Activated CD4-positive, alpha-beta memory T cell treated with anti-CD3 and anti-CD28 coated beads, Interleukin-2, amount 10 ng/mL, durations not matched to agents 7 days and 5 days (primary cell): ENCODE measurements at places on chromosomes 6 and 20. TPM values are rescaled to one million over a fixed set of nuclear protein-coding genes. Genes with fewer than 3 reads are reported as not detected.

DNA sequence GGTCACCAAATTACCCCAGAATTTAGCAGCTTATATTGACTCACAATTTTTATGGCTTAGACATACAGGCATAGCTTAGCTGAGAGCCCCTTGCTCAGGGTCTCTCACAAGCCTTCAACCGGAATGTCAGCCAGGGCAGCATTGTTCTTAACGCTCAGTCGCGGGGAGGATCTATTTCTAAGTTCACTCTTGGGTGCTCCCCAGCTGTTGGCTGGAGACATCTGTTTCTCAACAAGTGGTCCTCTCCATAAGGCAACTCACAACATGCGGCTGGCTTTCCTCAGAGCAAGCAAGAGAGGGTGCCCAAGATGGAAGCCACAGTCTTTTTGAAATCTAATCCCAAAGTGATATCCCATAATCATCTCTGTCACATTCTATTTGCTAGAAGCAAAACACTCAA lies 46.6 kb downstream of the SLX4IP start:
- no peak for DNase-seq

DNA sequence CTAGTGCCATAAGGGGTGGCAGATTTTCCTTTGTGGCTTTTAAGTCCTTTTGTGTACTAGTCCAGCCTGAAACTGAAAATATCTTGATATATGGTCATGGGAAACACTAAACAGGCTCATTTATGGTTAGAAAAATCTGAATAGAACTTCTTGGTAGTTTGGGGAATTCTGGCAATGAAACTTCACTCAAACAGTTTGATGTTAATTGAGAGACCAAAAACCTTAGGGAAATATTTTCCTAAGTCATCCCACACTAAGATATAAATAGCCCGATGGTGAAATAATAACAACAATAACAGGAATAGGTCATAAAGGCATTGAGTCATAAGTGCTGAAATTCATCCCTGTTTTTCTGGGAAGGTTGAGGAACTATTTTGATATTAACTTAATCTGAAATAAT lies 146.2 kb upstream of the SMLR1 start:
- no peak for DNase-seq

Gene HLA-DQB2
- not detected for total RNA-seq

Gene TRIM10
- total RNA-seq, result not detected

Gene CCN2
- total RNA-seq, result not detected

Gene RCAN2
- 3.1 TPM for total RNA-seq

Gene OR2B6
- total RNA-seq, result not detected
